Activated naive CD4-positive, alpha-beta T cell treated with anti-CD3 and anti-CD28 coated beads for 36 hours (primary cell): ENCODE measurements at places on chromosomes 3 and 15. TPM values are rescaled to one million over a fixed set of nuclear protein-coding genes. Genes with fewer than 3 reads are reported as not detected.

GRCh38 chr3:105402287-105402801 is 35.6 kb downstream of the ALCAM start:
- peaks cover 9% of the 10 kb centered on the region for H3K27me3 ChIP-seq
- H3K4me3 ChIP-seq: no peak overlapping the region
- H3K27ac ChIP-seq: no peak overlapping the region
- no peaks in the 10 kb centered on the region for H3K4me1 ChIP-seq

GRCh38 chr15:22868928-22869327 is 30.5 kb downstream of the NIPA2 start:
- no peaks in the 10 kb centered on the region for H3K4me1 ChIP-seq
- peaks cover 33% of the 10 kb centered on the region for H3K36me3 ChIP-seq
- no peak overlapping the region for H3K4me3 ChIP-seq

DNA sequence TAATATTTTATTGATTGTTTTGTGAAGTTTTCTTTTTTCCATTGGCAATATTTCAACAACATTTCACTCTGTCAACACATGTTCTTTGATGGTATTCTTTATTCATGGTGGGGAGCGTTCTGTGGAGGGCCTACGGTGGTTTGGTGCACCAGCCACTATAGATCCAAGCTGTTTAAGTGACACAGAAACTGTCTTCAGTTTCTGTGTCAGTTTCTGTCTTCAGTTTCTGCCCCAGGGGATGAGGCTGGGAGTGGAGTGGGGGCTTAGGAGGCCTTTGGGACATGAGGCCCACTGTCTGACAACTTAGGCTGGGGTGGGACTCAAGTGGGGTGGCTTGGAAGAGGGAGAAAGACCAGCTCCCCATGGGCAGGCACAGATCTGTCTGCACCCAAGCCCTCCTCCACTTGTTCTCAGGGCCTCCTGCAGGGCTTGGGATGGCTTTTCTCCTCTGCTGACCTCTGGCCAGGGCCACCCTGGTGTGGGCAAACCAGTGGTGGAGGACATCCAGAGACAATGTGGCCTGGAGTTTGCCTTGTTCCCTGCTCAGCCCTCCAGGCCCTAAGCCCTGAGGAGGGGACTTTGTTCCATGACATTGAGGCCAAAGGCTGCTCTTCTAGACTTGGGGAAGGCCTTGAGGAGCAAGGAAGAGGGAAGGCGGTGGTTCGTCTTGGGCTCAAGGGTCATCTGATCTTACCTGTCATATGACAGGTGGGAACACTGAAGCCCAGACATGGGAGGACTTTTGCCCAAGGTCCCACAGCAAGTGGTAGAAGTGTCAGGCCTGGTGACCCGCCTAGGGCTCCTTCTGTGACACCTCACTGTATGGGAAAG is 60.3 kb upstream of the SMAD6 start:
- no peak for DNase-seq
- no peak overlapping the region for H3K27ac ChIP-seq
- no peak overlapping the region for H3K4me3 ChIP-seq
- H3K4me1 ChIP-seq: peaks cover 9% of the 10 kb centered on the region
- no peaks in the 10 kb centered on the region for H3K27me3 ChIP-seq
- H3K36me3 ChIP-seq: no peaks in the 10 kb centered on the region

GRCh38 chr3:59065240-59065639 is 15.4 kb upstream of the CFAP20DC start:
- H3K36me3 ChIP-seq: no peaks in the 10 kb centered on the region
- H3K27ac ChIP-seq: no peak overlapping the region
- H3K4me3 ChIP-seq: no peak overlapping the region

MAP1A gene
- total RNA-seq: 1.4 TPM
